ENCODE measurements at places on chromosomes 6 and 20.

GRCh38 chr6:101770116-101770515 lies 376.6 kb downstream of the GRIK2 start:
- DNase-seq: no peak

GRCh38 chr6:40480678-40481077 lies 106.5 kb downstream of the LRFN2 start:
- no peak for DNase-seq

DNA sequence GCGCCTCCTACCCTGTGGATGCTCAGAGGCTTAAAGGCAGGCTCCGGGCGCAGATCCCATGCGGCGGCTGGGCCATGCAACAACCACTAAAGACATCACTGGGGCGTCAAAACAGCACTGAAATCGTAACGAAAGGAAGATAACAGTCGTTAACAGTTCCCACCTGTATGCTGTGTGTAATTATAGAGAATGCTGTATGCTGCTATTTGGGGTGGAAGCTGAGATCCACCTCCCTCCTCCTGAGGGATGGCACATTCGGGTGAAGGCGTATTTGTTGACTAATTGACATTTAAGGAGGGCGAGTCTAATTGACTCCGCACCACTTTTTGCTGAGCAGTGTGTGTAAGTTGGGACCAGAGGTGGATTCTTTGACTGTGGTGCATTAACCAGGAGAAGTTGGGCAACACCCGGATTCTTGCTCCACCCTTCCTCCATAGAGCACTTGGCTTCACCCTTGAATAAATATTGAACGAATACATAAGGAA lies 687 bp downstream of the SLC35A1 start:
- DNase-seq: peak; percentile 31

DNA sequence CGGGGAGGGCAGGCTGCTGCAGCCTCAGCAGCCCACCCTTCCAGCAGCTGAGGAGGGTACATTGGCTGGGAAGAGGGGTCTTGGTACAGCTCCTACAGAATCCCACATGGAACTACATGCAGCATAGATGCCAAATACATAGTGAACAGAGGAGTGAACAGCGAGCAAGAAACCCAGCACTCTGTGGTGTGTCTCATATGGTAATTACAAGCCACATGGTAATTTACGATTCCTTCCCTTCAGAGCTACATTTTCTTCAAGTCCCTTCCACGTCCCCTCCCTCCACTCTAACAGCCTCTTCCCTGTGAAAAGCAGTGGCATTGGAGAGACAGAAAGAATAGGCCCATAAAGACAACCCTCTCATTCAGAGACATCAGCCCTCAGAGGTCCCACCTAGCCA lies 167.7 kb downstream of the SYNDIG1 start:
- DNase-seq: no peak

DNA sequence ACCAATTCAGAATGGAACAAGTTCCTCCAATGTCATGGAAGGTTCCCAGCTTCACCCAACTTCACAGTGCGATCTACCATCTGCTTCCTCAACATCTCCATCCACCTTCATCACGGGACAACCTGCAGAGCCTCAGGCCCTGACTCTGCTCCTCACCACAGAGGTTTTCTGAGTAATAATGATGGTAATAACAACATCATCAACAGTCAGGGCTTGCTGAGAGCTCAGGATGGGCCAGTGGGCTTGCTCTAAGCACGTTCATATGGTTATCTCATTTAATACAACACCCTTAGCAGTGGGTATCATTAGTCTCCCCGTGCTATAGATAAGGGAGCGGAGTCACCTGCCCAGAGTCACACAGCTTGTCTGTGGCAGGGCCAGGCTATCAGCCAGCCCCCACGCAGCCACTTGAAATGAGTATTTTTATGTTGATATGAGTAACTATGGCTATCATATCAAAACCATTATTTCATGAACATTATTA lies 38.6 kb downstream of the PREX1 start:
- DNase-seq: no peak

GRCh38 chr6:43081043-43081442 lies 4.9 kb downstream of the PTK7 start:
- DNase-seq: no peak

GRCh38 chr6:43869792-43870659 lies 100.0 kb downstream of the VEGFA start:
- no peak for DNase-seq

GRCh38 chr20:5621305-5621704 lies 128.9 kb upstream of the SHLD1 start:
- DNase-seq: no peak

GRCh38 chr6:155014670-155015300 lies 19.7 kb downstream of the TIAM2 start:
- DNase-seq: no peak

- no peak for DNase-seq
Measured at GRCh38 chr6:25973923-25974555, 11.4 kb downstream of the TRIM38 start.

Measured in epithelial cell of proximal tubule (primary cell).